ENCODE measurements at places on chromosomes 11 and 22.
A peak's percentile ranks its signal among the peaks of the same experiment; 100 is the strongest.

GRCh38 chr11:134271978-134272377, 4.2 kb upstream of the GLB1L3 start:
- DNase-seq = no peak

DNA sequence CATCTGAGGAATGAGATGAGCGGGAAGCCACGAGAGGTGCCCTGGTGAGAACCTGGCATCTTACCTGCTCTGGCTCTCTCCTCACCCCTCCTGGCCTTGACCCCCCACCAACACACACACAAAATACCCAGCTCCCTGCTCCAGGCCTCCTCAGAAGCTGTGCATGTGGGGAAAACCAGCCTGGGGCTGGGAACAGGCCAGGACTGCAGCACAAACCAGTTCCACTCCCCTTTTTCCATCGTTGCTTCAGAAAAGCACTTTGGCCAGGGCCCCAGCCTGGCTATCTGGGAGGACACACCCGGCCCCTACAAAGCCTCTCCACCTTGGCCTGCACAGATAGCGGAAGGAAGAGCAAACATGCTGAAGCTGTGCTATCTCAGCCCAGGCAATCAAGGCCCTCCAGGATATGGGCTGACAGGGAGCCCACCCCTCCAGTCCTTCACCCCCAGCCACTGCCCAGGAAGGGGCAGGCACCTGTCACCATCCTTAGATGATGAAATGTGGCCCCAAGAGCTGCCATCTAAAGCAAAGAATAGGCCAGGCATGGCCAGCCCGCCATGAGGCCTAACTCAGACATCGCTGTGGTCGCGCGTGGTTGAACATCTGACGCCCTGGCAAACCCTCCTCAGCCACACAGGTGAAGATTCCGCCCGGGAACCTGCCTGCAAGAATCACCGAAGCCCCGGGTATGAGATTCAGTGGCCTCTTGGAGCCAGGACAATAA, 35.4 kb downstream of the PISD start:
- no peak for DNase-seq

DNA sequence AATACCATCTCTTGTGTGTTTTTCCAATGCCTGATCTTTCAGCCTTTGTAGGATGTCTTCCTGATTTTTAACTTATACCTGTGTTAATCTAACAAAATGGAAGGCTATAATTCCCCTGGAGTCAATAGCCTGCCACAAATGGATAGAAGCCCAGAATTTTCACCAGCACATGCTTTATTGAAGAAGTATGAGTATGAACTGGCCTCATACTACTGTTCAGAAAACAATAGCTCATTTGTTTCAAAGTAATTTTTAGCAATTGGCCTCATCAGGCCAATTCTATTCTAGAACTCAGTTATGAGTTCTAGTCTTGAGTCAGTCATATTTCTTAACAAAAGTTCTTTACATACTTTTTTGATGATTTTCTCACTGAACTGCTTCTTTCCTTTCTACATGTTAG, 40.6 kb upstream of the SLC37A2 start:
- DNase-seq = peak; percentile 76

- DNase-seq = peak; percentile 4
Measured at GRCh38 chr11:117444711-117445658, 117.3 kb downstream of the CEP164 start.

- no peak for DNase-seq
Measured at GRCh38 chr11:47468598-47469214, 19.8 kb upstream of the RAPSN start.

All from foreskin melanocyte (primary cell).